ENCODE measurements at places on chromosomes 2 and 18.

DNA sequence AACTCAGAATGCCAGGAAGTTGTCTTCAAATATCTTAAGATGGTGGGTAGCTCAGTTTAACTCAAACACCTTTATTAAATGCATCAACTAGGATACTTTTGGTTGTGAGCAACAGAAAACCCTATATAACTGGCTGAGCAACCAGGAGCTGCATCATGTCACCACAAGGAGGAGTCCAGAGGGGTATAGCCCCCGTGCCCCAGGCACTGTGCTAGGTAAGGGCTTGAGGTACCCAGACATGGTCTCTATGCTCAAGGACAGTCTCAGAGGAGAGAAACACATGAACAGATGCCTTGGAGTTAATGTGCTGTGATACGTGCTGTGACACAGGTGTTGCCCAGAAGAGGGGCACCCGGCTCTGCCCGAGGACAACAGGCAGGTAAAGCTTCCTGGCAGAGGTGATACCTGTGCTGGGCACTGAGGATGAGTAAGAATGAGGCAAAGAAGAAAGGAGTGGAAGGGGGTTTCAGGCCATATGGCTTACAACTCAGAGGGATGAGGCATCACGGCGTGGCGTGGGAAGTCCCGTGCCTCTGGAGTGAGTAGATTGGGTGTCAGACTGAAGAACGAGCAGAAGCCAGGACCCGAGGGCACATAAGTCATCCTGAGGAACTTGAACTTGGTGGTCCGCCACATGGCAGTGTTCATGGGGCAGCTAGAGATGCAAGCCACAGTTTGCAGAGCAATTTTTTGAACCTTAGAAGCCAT lies 32.0 kb upstream of the CAB39 start:
- DNase-seq, result no peak

GRCh38 chr2:236769981-236770671 lies 200.5 kb downstream of the ACKR3 start:
- peak; percentile 63 for DNase-seq

DNA sequence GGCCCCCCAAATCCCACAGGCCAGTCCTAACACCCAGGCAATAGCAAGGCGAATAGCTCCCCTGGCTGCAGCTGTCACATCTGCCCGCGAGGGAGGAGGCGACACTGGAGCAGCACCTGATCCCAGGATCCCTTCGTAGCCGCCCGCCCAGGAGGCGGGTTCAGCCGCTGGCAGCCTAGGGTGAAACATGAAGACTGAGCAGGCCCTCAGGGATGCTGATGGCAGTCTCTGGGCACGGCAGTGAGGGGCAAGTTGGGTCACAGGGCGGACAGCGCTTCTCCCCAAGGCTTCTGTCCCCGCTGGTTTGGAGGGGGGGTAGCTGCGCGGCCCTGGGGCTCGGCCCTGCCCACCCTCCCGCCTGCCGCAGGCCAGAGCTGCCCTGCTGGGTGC lies 1.9 kb downstream of the DNMT3A start:
- no peak for DNase-seq

DNA sequence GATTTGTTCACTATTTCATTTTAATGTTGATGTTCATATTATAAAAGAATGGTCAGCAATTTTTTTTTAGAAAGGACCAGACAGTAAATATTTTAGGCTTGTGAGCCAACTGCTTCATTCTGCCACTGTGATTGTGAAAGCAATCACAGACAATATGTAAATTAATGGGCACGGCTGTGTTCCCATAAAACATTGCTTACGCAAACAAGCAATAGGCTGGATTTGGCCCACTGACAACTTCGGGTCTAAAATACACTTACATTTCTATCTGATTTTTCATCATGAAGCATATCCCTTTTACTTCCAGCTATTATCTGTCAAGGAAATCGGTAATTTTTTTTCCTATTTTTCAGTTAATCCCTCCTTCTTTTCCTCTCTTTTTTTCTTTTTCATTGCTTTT lies 182.2 kb upstream of the CDH2 start:
- DNase-seq, result no peak

- DNase-seq, result no peak
These were observed 56.3 kb downstream of the SH3RF3 start for GRCh38 chr2:109185338-109185737.

- DNase-seq, result no peak
These were observed 3.6 kb downstream of the CHN1 start for GRCh38 chr2:175001566-175001965.

GRCh38 chr2:199716807-199717586 lies 134.0 kb downstream of the FTCDNL1 start:
- DNase-seq, result no peak

DNA sequence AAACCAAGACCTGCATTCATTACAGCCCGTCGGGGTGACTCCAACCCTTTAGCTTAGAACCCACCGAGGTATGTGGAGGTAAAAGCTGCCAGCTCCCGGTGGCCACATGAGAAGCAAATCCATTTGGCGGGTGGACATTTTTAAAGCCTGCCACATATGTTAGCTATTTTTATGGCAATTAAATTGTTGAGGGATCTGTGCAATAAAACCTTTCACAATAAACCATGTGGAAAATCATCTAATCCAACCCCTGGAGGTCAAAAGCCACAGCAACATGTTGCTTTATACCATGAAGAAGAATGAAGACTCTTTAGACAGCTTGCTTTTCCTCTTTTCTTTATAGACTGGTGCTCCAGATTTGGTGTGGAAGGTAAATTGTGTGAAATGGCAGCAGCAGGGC lies 176.3 kb downstream of the AGPS start:
- DNase-seq, result no peak

DNA sequence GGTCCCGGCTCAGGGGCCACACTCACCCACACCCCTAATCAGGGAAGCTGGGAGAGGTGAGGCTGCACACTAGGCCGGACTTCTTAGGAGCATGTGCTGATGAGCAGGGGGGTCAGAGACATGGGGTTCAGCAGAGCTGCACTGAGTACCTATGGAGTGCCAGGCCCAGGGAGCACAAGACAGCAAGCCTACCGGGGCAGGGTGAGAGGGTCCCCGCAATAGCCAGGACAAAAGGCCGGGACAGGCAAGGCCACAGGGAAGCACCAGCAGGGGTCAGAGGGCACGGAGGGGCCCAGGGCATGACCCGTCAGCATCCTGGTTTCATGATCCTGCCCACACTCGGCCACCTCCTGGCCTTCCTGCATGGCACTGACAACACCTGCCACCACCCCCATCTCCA lies 73.5 kb downstream of the TNS1 start:
- DNase-seq, result no peak

- no peak for DNase-seq
These were observed 4.9 kb downstream of the CYP26B1 start for GRCh38 chr2:72142570-72143440.

DNA sequence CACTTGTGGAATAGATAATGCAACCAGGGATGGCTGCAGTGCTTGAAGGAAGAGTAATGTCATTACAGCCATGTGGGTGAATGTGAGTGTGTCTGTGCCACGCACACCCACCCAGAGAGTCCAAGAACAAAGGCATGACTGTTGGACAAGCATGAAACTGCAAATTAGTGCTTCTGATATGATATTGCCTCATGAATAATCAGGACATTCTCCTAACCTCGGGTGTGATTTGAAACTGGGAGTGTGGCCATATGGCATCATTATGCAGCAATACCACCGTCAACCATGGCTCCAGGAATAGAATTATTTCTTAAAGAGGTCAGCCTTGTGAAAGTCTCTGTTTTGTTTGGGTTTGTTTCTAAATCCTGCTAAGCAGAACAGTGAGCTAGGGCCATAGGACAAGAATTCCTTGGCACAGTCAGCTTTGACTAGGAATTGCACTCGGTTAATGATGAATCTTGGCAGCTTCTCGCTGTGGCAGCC lies 678.0 kb upstream of the RAB6C start:
- DNase-seq, result no peak

GRCh38 chr2:197229509-197230443 lies 80.8 kb downstream of the ANKRD44 start:
- DNase-seq, result no peak

DNA sequence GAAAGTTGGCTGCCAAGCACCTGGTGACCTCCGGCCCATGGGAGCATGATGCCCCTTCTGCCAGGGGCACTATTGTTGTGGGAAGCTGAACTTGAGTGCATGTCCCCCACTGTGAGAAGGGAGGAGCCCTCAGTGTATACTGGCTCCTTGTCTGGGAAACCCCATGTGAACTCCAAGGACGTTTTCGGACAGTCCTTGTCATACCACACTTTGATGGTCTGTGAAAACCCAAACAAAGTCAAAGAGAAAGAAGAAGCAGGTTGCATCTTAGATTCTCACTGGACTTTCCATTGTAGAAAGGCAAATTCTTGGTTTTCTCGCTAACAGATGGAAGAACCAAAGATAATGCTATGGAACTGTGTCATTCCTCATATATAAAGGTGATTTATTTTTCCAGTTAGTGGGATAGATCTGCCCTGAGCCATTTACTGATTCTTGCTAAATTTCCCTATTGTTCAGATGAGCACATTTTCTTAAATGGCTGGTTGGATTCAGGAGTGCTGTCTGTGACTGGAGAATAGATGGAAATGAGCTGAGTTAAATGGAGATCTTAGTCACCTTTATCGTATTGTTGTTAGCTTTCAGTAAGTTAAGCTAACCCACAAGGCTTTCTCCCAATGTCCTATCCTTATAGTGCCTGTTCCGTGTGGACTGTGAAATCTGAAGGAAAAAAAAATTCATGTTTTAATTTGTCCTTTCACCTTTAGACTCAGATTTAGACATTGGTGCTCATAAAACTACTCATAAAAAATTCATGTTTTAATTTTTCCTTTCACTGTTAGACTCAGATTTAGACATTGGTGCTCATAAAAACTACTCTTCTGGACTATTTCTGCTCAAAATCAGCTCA lies 166.6 kb downstream of the ACTR3 start:
- DNase-seq, result no peak

DNA sequence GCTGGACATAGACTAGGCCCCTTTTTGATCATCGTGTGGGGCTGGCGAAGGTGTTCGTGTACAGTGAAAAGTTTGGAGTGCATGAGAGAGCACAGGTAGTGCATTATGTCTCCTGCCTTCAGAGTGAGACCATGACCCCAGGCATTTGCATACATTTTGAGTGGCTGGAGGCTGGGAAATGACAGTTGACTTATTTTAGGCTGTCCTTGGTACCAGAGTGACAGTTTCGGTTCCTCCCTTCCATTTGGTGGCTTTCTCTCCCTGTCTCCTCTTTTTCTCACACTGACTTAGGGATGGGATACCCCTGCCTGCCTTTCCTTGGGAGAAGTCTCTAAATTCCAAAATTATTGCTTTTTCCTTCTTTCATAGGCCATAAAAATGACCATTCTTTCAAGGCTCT lies 20.1 kb downstream of the SERPINB12 start:
- DNase-seq, result no peak

DNA sequence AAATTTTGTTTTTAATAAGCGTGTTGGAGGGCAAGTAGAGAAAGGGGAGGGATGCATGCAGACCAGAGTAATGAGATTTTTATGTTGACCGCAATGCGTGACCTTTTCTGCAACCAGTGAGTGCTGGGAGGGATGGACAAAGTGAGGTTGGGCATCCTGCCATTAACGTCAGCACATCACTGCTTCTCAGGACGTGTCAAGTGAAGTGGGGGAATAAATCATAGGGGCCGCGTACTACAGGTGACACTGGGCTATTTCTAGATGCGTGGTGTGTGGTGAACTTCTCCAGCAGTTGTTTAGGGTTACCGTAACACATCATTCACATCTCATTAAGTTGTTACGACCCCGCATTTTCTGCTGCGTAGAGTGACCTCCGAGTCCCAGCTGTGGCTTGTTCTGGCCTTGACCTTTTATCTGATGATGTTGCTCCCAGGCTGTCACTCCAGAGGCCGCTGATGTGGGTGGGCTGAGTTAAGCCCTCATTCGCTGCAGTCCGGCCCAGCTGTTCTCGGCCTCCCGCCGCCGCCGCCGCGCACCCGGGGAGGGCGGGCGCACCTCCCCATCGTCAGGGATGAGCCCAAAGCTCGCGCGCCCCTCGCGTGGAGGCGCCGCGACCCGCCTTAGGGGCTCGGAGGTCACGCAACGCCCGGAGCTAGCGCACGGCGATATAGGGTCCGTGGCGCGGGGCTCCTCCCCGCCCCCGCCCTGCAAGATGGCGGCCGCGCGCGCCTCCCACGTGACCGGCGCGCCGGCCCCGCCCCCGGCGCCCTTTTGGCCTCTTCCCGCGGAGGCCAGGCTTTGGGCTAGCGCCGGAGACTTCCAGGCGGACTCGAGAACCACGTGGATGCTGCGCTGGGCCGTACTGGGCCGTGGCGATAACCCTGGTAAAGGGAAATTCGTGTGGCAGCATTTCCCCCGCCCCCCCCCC lies 3.5 kb downstream of the ZCCHC2 start:
- DNase-seq, result peak; percentile 54

- DNase-seq, result no peak
These were observed 1128.2 kb upstream of the ACVR2A start for GRCh38 chr2:146716591-146716990.

DNA sequence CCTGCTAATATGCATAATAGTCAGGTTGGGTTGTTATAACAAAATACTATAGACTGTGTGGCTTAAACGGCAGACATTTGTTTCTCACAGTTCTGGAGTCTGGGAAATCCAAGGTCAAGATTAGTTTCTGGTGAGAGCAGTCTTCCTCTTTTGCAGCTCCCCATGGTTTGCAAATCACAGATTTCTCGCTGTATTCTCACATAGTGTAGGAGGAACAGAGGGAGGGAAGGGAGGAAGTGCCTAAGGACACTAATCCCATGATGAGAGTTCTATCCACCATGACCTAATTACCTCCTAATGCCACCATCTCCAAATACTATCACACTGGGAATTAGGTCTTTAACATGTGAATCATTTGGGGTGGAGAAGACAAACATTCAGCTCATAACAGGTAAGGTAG lies 20.1 kb upstream of the PTH2R start:
- DNase-seq, result no peak

DNA sequence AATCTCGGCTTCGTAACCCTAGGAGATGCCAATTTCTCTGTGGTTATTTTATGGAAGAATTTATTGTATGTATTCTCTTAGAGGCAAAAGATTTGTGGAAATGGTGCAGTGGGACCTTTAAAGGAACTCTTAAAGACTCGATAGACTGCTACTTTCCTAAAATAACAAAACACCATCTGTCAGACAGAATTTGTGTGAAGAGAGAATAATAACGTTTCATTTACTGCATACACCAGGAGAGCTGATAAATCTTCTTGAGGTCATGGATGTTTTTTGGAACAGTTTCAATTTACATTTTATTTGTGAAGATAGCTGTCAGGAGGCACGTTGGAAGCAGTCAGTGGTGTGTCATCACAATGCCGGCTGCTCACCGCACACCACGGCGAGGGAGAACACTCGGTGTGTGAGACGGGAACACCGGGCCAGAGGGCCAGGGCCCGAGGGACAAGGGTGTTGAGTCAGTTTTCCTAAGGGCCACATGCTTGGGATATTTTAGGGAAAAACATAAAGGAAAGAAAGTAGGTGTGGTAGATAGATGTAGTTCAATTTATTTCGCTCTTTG lies 1681.0 kb upstream of the DDX18 start:
- no peak for DNase-seq

DNA sequence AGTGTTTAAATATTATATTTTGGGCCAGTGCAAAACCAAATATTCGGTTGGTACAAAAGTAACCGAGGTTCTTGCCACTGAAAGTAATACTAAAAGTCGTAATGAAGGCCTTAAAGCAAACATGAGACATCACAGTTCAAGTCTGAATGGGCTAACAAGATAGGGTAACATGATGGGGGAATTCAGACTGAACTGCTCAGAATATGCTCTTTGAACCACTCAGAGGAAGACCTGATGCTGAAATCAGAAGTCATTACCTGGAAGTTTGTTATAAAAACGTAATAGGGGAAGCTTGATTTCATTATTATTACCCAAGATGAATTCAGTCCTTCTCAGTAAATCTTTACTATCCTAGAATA lies 26.6 kb downstream of the CDKL4 start:
- no peak for DNase-seq

- no peak for DNase-seq
These were observed 196.4 kb downstream of the HRH4 start for GRCh38 chr18:24656551-24657443.

GRCh38 chr2:121266543-121267106 lies 18.4 kb downstream of the TFCP2L1 start:
- DNase-seq, result no peak
